ENCODE measurements at places on chromosomes 16 and 17. TPM values are rescaled to one million over a fixed set of nuclear protein-coding genes. Genes with fewer than 3 reads are reported as not detected.
A peak's percentile ranks its signal among the peaks of the same experiment; 100 is the strongest.

GRCh38 chr17:4735876-4736651 lies 3.6 kb upstream of the ZMYND15 start:
- H3K4me3 ChIP-seq, result no peak overlapping the region
- no peaks in the 10 kb centered on the region for H3K36me3 ChIP-seq

DNA sequence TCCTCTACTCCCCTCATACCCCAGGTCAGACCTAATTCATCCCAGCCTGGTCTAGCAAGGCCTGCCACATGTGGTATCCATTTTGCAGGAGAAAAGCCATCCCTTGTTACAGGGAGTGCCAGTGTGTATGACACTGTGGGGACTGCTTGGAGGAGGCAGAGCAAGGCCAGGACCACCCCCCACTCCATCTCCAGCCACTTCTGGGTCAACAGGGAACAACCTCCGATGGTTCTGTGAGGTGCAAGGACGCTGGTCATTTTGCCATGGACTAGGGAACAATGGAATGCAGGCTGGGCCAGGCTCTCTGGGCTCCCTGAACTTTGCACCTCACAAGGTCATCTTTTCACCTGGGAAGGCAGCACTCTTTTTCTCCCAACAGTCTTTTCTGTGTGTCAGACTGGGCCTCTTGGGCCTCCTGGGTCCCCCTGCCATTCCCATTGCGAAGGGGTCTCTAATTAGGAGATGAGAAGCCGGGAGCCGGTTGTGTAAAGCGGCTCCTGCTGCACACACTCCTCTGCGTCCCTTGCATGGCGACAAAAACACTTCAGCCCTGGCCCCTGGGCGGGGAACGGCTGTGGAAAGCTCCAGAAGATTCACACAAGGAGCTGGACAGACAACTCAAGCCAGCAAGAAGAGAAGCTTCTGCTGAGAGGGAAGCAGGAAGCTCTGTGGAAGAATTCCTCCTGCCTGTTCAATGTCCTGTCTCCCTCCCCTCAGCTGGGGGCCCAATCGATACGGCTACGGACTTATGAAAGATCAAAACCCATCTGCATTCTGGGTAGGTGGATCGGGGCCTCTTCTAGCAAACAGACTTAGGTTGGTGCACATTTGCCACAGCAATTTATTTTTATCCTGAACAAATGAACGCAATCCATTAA lies 38.5 kb upstream of the MTSS2 start:
- DNase-seq, result no peak
- peak overlapping the region; percentile 49 for H3K27ac ChIP-seq
- no peak overlapping the region for H3K4me3 ChIP-seq
- H3K4me1 ChIP-seq, result peaks cover 26% of the 10 kb centered on the region

KRT40 gene
- not detected for total RNA-seq

DNA sequence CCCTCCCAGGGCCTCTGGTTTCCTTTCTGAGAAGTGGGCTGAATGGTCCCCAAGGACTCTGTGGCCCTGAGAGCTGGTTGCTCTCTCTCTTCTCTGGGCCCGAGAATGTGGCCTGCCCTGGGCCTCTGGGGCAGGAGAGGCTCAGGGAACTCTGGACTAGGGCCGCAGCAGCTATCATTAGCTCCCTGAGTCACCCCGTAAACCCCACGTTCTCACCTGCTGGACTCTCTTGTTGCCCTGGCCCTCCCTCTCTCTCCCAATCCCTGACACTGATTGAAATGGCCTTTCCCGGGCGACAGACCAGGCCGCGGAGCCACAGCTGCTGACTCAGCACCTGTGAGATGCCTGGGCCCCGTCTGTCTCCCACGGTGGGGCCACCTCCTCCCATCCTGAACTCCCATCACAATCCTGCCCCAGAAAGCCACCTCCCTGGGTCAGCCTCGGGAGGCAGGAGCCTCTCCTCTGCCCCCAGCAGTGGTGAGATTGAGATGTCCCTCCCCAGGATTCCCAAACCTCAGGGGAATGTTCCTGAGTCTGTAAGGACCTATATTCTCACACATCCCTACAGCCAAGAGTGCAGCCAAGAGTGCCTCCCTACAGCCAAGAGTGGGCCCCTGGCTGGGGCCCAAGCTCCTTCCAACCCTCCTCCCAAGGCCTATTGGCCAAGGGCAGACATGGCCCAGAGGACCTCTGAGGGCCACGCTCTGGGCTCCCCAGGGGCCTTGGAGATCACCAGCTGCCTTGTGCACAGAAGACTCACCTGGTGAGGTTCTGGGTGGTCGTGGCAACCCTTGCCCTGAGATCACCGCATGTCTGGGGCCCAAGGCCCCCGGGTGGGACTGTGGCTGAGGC lies 470 bp downstream of the TRPV3 start:
- H3K36me3 ChIP-seq, result no peaks in the 10 kb centered on the region
- no peak overlapping the region for H3K4me3 ChIP-seq
- H3K4me1 ChIP-seq, result no peaks in the 10 kb centered on the region
- no peaks in the 10 kb centered on the region for H3K27me3 ChIP-seq
- H3K27ac ChIP-seq, result no peak overlapping the region
- DNase-seq, result no peak

- no peaks in the 10 kb centered on the region for H3K4me1 ChIP-seq
- H3K27ac ChIP-seq, result no peak overlapping the region
- no peak for DNase-seq
- no peaks in the 10 kb centered on the region for H3K36me3 ChIP-seq
- no peaks in the 10 kb centered on the region for H3K27me3 ChIP-seq
- H3K4me3 ChIP-seq, result no peak overlapping the region
Measured at GRCh38 chr16:60203525-60204124, 1469.5 kb upstream of the GOT2 start.

DNA sequence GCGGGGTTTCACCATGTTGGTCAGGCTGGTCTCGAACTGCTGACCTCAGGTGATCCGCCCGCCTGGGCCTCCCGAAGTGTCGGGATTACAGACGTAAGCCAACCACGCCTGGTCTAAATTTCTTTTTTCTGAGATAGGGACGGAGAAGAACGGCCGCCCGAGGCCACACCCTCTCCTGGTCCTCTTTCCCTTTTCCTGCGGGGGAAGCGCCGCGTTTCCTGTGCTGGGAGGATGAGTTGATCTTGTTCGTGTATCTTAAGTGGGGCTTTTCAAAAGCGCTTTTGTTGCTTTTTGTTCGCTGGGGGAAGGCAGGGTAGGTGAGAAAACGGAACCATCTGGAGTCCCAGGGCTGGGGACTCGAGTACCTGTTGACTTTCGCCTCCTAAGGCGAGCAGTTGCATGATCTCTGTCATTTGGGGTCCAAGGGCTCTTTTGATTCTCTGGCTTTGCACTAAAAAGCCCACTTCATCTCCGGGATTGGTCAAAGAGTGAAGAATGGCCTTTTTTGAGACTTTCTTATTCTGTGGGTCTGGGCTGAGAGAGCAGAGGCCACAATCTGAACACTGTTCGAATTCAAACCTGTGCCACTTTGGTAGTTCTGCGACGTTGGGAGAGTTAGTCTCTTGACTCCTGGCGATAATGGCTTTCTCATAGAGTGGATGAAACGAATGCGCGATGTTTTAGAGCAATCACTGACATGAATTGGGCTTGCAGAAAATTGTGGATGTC lies 1.3 kb downstream of the FUS start:
- H3K4me1 ChIP-seq, result peaks cover 16% of the 10 kb centered on the region
- DNase-seq, result peak; percentile 37
- H3K27me3 ChIP-seq, result no peaks in the 10 kb centered on the region
- peak overlapping the region; percentile 78 for H3K4me3 ChIP-seq
- peak overlapping the region; percentile 91 for H3K27ac ChIP-seq

- peak within 1 kb of the TSS; percentile 53 for H3K4me3 ChIP-seq
- H3K36me3 ChIP-seq, result no peaks in the 10 kb centered on the region
- no peaks in the 10 kb centered on the region for H3K27me3 ChIP-seq
Measured at GRCh38 chr17:28902819-28903545, at the start of gene DHRS13. Gene DHRS13, minus strand, starts transcription at chr17:28903079. Its CDS starts 135 bp downstream, at chr17:28902944.

GRCh38 chr17:58007781-58008706 lies 998 bp upstream of the SRSF1 start:
- no peaks in the 10 kb centered on the region for H3K27me3 ChIP-seq
- H3K4me3 ChIP-seq, result peak overlapping the region; percentile 84
- peak overlapping the region; percentile 91 for H3K27ac ChIP-seq

- H3K36me3 ChIP-seq, result no peaks in the 10 kb centered on the region
- no peaks in the 10 kb centered on the region for H3K27me3 ChIP-seq
- peak; percentile 71 for DNase-seq
- no peaks in the 10 kb centered on the region for H3K4me1 ChIP-seq
- peak overlapping the region; percentile 68 for H3K4me3 ChIP-seq
Measured at GRCh38 chr17:39151943-39152818, 744 bp upstream of the PLXDC1 start.

DNA sequence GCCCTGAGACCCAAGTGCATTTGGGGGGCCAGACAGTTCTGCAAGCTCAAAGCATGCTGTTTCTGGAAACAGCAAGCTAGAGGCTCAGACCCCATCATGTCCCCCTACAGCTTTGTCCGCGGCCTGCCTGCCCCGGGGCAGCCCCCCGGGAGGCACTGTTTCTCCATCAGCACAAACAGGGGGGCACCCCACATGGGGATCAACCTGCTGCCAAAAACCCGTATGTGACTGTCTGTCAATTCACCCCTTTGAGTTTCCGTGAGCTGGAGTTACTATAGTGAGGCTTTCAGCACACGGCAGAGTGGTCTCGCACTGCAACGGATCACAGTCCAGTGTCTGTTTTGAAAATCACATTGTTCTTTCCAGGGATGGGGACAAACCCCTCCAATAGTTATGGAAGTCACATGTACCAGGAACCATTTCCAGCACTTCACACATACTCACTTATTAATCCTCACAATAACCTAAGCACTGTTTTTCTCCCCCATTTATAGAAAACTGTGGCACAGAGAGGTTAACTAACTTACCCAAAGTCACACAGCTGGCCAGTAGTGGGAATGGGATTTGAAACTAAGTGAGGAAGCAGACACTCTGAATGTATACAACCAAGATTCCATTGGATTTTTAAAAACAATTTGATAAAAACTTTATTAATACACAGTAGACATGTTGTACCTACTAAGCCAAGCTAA lies 269.0 kb downstream of the C16orf95 start:
- DNase-seq, result no peak
- no peaks in the 10 kb centered on the region for H3K36me3 ChIP-seq

- no peaks in the 10 kb centered on the region for H3K27me3 ChIP-seq
- no peak overlapping the region for H3K27ac ChIP-seq
- H3K4me3 ChIP-seq, result no peak overlapping the region
- no peaks in the 10 kb centered on the region for H3K36me3 ChIP-seq
Measured at GRCh38 chr17:83119987-83120864, 40.8 kb downstream of the METRNL start.

DNA sequence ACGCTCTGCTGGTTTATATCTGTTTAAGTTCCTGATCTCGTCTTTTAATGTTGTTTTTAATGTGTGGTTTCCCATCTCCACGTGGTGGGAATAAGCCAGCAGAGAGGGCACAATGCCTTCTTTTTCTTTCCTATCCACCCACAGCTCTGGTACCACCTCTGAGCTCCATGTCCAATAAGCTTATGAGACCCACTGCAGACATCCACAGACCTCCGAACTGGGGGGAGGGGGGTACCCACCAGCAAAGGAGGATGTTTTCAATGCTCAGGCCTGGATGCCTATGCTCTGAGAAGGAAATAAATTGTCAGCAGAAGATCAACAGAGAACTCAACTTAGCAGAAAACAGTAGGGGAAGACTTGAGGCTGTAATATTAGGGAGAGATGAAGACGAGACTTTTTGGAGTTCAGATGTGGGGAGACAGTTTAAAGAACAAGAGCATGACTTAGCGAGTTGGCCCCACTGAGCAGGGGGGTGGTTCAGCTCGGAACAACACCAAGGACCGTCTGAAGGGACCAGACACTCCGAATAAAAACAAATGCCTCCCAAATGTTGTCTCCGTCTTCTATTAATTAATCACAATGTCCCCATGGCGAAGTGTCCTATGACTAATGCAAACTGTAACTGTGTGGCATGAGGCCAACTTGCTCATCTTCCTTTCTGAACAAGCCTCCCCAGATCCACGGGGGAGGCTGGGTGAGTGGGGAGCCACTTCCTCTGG lies 62.7 kb downstream of the GAS7 start:
- no peaks in the 10 kb centered on the region for H3K4me1 ChIP-seq
- H3K27ac ChIP-seq, result no peak overlapping the region
- no peaks in the 10 kb centered on the region for H3K36me3 ChIP-seq
- DNase-seq, result no peak
- no peak overlapping the region for H3K4me3 ChIP-seq

DNA sequence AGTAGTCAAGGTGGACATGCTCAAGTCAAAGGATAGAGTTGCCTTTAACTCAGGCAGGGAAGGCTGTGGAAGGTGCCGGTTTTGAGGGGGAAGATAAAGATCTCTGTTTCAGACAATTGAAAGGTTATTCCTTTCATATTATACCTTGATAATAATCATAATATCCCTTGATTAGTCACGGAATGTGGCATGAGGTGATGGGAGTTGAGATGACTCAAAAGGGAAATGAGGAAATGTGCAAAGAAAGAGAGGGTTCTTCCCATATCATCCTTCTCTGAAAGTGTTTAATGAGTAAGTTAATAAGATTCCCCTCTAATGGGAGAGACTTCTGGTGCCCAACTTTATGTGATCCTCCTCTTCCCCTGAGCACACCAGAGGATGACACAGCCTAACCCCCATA lies 43.1 kb upstream of the HS3ST2 start:
- no peak overlapping the region for H3K27ac ChIP-seq
- no peaks in the 10 kb centered on the region for H3K4me1 ChIP-seq
- DNase-seq, result no peak
- no peaks in the 10 kb centered on the region for H3K27me3 ChIP-seq
- H3K4me3 ChIP-seq, result no peak overlapping the region

DNA sequence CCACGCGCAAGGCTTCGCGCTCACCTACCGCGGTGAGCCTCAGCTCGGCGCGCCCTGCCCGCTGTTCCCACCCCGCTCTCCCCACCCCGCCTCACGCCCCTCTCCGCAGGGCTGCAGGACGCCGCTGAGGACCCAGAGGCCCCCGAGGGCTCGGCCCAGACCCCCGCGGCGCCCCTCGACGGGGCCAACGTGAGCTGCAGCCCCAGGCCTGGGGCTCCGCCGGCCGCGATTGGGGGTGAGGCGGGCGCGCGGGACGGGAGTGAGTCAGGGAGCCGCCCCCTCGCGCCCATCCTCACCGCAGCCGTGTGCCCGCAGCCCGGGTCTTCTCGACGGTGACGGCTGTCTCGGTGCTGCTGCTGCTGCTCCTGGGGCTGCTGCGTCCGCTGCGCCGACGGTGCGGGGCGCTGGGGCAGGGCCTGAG lies 1.9 kb upstream of the PAQR4 start:
- DNase-seq, result no peak
- H3K27me3 ChIP-seq, result peaks cover 16% of the 10 kb centered on the region
- H3K36me3 ChIP-seq, result no peaks in the 10 kb centered on the region
- H3K4me3 ChIP-seq, result no peak overlapping the region

DNA sequence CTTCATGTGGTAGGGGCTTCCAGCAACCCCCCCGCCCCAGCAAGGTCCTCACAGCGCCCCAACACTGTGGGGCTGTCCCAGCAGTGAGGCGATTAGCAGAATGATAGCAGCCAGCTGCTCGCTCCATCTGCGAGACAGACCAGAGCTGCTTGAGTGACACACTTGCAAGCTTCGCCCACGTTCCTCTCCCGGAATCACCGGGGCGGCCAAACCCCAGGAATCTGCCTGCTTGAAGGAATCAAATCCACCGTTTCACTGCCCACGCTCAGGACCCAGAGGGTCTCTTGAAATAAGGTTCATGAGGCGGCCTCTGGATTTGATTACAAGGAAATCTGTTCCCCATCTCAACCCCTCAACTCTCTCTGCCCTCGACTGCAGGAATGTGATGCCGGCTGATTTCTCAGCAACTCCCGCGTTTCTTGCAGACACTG lies 356.0 kb downstream of the C16orf95 start:
- DNase-seq, result no peak
- H3K27me3 ChIP-seq, result no peaks in the 10 kb centered on the region
- H3K4me1 ChIP-seq, result no peaks in the 10 kb centered on the region
